Small intestine (tissue), 16 donors: ENCODE measurements at places on chromosomes 4 and X. TPM values are rescaled to one million over a fixed set of nuclear protein-coding genes. Genes with fewer than 3 reads are reported as not detected.

- DNase-seq: no peak
Measured at GRCh38 chr4:109209647-109210046, 92.8 kb downstream of the COL25A1 start.

- peak; percentile 40 for DNase-seq
Measured at GRCh38 chr4:2962614-2963174, 512 bp downstream of the NOP14 start.

DNA sequence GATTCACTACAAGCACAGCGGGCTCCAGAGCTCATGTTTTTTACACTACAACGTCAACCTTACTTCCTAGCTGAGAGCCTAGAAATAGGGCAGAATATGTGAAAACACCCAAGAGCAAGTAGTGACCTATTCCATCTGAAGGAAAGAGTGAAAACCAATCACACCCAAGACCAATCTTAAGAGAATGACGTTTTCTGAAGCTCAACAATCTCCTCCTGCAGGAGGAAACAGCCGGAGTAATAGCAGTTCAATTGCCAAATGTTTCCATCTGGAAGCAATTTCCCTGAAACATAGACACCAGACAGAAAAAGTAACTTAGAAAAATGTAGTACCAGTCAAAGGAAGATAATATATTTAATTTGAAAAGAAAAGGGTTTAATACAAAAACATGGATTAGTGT, 142.4 kb downstream of the ANXA5 start:
- no peak for DNase-seq

- DNase-seq: no peak
Measured at GRCh38 chr4:121978172-121978516, 26.3 kb upstream of the TRPC3 start.

CCDC110 gene
- not detected for polyA plus RNA-seq

DNA sequence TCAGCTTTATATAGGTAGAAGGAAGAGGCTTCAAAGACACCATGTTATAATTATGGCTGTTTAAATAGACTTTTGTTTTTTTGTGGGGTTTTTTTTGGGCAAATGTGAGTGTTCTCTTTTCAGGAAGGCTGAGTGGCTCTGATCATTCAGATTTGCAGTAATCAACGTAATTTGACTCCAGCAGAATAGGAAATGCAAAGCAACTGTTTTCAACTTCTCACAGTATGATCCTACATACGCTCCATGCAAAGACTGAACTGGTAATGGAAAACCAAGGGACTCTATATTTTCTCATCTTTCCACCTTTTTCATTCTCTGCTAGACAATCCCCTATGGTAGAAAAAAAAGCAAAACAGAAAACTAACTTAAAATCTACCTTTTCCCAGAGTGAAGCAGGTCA, 10.8 kb downstream of the ADH1B start:
- no peak for DNase-seq
